Dorsolateral prefrontal cortex (tissue), 122 donors: ENCODE measurements at places on chromosomes 4 and X.

DNA sequence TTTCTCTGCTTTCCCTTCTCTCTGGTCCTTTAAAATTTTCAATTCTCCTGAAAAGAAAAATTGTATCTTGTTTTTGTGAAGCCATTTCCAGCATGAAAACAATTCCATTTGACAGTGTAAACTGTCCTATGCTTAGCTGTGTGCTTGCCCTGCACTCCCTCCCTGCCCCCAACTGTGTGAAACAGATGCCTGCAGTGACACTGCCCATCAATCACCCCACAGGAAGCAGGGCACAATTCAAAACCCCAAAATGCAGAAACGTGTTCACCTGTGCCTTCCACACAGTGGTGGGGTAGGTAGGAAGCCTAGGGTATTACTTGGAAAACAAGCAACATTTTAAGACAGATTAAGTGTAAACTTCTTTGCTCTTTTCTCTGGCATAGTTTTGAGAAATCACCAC, 6.2 kb upstream of the FHDC1 start:
- DNase-seq = no peak

- no peak for DNase-seq
These were observed 48.3 kb upstream of the CD99 start for GRCh38 chrX:2642791-2643190.

DNA sequence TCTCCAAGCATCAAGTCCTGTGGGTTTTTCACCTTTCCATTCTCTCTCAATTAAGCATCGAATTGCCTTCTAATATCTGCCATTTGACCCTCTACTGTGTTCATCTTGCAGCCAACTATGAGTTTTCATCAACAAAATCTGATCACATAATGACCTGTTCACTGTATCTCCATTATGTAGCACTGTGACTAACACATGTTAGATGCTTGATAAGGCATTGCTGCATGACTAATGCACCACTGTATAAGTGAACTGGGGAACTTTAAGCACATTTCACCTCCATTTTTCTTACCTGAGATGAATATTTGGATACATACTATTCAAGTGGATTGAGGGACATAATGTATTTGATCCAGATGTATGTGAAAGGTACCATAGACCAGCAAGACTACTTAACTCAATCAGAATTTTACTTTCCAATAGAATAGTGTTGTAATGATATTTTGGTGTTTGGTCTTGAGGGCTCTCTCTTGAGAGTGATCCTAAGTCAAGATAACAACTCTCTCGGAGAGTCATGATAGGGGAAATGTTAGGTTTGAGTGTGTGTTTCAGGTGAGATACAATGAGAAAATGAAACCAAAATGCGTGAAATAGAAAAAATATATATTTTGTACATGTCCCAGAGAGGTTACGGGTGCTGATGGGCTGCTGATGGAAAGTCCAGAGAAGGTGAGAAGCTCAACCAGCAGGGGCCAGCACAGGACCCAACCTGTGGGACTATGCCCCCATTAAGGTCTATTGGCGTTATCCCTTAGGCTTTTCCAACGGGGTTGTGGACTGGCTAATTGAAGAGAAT, 60.2 kb upstream of the HS3ST1 start:
- DNase-seq = no peak

DNA sequence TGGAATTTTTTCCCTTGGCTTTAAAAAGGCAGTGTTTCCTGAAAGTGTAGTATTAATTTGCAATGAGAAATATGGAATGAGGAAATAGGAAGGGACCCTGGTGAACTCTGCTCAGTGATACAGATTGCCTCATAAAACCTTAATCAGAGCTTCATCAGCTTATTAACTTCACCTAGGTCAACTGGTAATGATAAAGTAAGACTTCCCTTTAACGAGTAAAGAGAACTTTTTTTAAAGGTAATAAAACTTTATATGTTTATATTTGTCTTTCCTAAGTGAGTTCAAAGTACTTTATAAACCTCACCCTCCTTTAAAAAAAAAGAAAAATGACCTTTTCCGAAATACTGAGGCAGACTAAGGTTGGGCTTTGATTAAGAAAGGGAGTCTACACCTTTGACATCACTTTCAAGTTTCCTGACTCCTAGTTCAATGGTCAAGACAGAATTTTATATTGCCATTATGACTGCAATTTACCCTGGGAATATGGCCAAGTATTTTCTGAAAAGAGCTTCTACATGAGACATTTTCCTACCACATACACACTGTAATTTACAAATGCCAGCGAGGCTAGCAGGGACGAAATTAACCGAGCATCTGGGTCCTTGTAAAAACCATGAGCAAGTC, 706.3 kb upstream of the TENM3 start:
- DNase-seq = no peak

- DNase-seq = no peak
These were observed 76.4 kb downstream of the NBDY start for GRCh38 chrX:56805399-56805798.

DNA sequence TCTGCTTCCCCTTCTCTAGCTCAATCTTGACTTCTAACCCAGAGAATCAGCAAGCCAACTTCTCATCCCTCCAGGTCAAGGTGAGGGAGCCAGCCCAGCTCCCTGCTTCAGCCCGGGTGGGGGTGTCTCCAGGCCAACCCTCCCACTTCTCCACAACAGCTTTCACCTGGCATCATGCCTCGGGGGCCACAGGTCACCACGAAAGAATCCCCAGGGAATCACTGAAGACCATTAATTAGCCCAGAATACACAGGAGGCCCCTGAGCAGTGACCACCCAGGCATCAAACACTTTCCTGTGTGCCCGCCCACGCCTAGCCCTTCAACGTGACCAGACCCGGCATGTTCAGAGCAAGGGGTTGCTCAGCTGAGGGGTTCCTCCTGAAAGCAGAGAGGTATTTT, 646.7 kb downstream of the BCOR start:
- DNase-seq = no peak
